ENCODE measurements at places on chromosomes 3 and 15. TPM values are rescaled to one million over a fixed set of nuclear protein-coding genes. Genes with fewer than 3 reads are reported as not detected.

- DNase-seq: peak; percentile 84
These were observed at the start of the genes AZI2 and ZCWPW2 for GRCh38 chr3:28348629-28349468. Gene AZI2 (minus strand): TSS chr3:28348824. CDS start chr3:28340617, 8,207 bp downstream. Gene ZCWPW2 (plus strand): TSS chr3:28348721. CDS start chr3:28413069, 64,348 bp downstream.

SYNPR gene
- not detected for total RNA-seq

DNA sequence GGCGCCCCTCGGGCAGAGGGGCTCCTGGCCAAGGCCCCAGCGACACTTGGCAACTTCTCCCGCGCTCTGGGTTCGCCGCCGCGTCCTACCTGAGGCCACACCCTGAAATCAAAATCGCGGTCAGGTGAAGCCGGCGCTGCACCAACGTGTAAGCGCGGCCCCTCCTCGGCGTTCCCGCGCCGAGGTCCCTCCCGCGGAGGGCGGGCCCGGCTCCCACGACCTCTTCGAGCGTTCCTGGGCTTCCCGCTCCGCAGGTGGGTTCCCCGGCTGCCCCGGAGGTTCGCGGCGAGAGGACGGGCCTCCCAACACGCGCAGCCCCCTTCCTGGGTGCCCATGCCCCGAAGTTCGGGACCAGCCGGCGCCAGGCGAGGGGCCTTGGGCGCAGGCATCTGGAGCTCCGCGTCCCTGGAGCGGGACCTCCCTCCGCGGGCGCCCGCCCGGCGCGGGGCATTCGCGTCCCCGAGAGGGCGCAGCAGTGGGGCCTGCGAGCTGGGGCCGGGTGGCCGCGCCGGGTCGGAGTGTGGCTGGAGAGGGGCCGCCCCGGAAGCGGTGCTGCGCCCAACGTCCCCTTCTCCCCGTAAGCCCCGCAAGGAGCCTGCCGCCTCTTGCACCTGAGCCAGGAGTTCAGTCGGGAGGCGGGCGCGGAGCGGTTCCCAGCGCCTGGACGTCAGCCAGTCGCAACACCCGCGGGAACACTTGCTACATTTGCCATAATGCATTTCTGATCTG, 13.7 kb downstream of the PAK6 start:
- DNase-seq: no peak

DNA sequence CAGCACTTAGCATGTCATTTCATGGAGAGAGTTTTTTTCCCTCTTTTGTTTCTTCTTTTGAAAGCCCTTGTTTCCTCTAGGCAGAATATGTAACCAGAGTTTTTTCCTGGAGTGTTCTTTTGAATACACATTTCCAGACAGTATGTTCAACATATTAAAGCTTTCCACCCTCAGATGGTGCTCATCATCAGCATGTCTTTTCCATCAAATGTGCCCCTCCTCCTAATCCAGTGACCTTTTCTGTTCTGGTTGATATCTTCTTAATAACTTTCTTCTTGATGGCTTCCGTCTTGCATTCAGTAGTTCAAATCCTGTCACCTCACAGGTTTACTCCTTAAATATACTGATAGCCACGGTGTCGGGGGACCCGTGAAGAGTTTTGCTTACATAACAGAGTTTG, 78.6 kb downstream of the FNDC3B start:
- no peak for DNase-seq

DNA sequence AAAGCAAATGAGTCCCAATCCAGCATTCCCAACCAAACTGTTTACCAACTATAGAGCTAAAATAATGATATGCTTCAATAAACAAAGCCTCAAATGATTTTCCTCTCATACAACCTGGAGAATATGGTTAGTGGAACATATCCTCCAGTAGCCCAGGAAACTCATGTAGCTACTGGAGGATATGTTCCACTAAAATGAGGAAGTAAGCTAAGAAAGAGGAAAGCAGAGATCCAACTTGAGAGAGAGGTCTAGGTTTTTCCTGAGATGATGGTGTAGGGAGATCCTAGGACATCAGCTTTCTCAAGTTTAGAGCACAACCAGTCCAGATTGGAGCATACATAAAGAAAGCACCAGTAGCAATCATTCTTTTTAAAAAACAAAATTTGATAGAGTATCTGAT, 44.6 kb upstream of the SLC4A7 start:
- no peak for DNase-seq

DNA sequence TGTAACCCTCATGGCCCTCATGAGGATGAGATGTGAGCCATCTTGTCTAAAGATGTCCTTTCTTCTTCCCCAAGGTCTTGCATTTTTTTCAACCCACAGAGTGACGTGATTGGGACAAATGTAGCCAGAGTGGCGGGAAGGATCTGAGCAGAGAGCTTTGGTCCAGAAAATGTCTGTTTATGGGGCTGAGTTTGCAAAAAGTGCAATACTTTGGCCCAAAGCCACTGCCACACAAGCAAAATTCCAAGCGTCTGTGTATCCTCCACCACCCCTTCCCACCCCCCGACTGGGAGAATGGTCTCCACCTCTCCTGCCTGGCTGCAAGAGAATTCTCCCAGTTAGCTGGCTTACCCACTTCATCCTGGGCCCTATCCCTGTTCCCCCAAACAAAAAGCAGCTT, 246.9 kb upstream of the LRIG1 start:
- no peak for DNase-seq

DNA sequence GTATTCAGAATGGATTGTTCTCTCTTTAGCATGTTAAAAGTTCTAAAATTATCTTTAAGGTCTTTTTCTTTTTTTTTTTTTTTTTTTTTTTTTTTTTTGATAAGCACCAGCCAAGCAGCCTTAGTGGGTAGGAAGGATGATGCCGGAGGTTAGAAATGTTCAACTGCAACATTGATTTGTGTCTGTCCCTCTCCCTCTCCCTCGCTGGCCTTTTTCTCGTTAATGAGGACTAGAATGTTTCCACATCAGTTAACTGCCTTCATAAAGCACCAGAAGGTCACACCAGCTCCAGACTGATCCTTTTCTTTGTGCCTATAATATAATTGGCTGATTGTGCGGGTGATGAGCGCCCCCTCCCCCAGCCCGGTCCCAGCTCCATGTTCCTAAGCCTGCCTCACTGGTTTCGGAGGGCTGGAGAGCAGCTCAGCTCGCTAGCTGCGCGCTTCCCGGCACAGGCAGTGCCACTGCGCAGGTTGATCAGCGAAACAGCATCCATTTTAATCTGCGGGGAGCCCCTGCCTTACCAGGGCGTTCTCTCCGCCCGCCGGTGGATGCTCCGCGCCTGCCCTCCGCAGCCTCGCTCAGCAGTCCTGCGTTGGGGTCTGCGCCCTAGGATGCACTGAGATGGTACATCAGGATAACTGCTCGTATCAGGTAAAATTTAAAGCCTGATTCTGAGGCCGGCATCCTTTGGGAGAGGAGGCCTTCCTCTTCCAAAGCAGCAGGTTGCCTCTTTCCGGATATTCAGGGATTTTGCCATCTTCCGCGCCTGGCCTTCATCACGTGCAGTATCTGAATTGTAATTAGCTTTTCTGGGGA, 148.9 kb upstream of the IL12A start:
- no peak for DNase-seq

GRCh38 chr3:23055733-23056376, 147.3 kb upstream of the UBE2E2 start:
- DNase-seq: no peak

GRCh38 chr3:197590313-197590962, 34.7 kb upstream of the BDH1 start:
- no peak for DNase-seq

- DNase-seq: no peak
These were observed 115.2 kb upstream of the PLCL2 start for GRCh38 chr3:16769525-16769924.

ANKUB1 gene
- not detected for total RNA-seq

DNA sequence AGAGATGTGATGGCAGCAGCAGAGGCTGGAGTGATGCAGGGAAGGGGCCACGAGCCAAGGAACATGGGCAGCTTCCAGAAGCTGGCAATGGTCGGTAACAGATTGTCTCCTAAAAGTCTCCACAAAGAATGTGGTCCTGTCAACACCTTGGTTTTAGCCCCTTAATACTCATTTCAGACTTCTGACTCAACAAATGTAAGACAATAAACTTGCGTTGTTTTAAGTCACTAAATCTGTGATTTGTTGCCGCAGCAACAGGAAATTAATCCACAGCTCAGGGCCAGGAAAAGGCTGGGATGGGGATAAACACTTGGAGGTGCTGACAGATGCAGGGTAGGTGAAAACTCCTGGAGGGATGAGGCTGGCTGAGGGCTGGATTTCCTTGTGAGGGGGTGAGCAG, 69.9 kb downstream of the OXNAD1 start:
- no peak for DNase-seq

DNA sequence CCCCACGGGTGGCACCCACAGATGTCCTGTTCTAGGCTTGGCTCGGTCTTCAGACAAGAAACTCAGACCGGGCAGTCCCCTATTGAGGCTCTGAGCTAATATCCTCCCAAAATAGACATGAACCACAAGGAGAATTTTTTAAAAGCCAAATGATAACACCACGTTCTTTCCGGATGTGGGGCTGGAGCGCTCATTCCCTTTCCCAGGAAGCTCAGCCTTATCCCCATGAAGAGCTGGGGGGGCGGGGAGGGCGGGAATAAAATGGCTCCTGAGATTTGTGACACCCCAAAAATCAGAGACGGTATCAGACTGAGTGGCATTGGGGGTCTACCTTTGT, 1.1 kb downstream of the SLC6A1 start:
- DNase-seq: no peak

GRCh38 chr15:96331945-96332636, 1.6 kb downstream of the NR2F2 start:
- no peak for DNase-seq

DNA sequence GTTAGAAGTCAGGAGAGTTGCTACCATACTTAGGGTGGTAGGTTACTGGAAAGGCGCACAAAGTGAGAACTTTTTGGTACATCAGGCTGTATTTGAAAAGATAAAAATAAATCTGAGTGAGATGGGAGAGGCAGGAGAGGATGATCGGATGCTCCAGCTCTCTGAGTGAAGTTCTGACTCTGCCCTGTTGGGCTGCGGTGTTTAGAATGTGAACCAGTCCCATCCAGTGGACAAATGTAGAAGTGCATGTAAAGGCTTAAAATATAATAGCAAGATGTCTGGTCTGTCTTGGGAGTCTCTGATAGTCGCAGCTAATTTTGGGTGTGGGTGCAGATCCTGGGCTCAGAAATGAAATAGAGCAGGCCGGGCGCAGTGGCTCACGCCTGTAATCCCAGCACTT, 30.4 kb downstream of the ACKR2 start:
- DNase-seq: no peak

PRSS50 gene
- 0.32 TPM for total RNA-seq

DNA sequence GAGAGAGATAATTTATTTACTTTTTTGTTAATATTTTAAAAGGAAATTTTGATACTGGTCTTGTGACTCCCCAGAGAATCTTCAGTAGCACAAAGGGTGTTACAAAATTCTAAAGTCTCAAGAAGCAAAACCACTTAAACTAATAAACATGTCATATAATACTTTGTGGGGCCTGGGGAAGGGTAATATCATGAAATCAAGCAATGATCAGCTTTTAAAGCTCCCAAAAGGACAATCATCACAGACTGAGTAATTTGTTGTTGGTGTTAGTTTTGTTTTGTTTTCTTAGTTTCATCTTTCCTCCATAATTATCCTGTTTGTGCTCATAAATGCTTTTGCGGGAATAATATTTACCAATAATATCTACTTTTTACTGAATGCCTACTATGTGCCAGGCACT, 55.0 kb downstream of the TMEM212 start:
- no peak for DNase-seq

ERICH6 gene
- total RNA-seq: not detected

DNA sequence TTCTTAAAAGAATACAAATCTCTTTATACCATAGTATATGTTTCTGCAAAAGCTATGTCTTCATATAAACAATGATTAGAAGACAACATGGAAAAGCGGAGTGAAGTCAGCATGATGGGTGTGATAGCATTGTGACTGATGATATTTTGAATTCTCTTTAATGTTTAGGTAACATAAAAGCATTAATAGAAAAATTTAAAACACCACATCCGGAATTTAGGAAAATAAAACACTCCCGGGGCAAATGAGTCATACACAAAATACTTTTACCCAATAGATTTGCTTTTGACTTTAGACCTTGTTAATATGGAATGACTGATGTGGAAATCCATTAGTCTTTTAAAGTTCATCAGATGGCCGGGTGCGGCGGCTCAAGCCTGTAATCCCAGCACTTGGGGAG, 134.7 kb downstream of the P3H2 start:
- DNase-seq: no peak

DNA sequence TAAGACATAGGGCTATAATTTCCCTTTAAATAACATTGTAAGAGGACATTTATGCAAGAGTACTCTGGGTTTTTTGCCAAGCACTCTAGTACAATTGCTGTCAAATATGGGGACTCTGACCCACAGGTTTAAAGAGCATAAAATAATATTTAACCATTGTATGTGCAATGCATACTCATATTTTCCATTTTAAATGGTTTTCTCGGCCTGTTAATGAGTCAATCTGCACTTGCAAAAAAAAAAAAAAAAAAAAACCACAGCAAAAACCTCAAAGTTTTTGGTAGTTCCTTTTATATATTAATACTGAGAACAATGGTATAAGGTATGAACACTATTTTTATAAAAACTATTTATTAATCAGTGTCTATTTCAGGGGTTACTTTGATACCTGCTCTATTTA, 304.0 kb upstream of the CBLB start:
- DNase-seq: no peak

DNA sequence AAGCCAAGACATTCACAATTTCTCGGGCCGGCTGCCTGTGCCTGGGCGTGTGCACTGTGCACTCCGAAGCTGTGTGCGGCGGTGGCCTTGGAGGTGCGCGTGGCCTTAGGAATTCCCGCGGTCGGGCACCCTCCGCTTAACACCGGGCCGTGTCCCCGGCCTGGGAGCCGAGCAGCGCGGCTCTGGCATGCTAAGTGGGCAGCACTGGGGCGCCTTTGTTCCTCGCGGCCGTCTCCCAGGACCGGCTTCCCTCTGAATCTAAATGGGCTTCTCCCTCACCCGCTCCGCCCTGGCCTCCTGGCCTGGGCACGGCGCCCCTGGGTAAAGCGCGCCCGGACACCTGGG, 498 bp upstream of the ARNT2 start:
- no peak for DNase-seq

DNA sequence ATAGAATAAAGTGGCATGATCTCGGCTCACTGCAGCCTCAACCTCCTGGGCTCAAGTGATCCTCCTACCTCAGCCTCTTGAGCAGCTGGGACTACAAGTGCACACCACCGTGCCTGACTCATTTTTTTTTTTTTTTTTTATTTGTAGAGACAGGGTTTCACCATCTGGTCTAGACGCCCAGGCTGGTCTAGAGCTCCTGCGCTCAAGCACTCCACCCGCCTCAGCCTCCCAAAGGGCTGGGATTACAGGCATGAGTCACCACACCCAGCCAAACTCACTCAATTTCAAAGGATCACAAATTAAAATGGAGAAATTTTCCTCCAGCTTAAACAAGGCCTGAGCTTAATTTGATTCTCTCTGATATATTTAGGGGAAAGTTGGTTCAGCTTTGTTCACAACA, 27.3 kb upstream of the NMB start:
- no peak for DNase-seq

- DNase-seq: no peak
These were observed 90.2 kb downstream of the CHSY1 start for GRCh38 chr15:101161656-101162055.

SLC24A1 gene
- total RNA-seq: 5.8 TPM

DNA sequence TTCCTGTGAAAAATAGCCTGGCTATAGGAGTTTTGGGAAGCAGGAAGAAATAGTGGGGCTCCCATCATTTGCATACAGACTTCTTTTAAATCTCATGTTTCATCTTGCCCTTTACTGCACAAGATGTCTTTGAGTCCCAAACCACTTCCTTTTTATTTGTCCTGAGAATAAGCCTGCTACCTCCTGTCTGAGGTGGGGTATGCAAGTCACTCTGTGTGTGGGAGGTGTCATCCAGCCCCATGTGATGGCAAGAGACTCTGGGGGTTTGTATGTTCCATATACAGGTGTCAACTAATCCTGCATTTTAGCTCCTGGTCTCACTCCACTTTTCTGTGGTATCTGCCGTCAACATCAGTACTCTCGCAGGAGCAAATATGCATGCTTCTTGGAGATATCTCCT, 102.0 kb downstream of the OTOL1 start:
- DNase-seq: no peak

All from omental fat pad (tissue), 4 donors.